ENCODE measurements at places on chromosomes 2 and 18.

DNA sequence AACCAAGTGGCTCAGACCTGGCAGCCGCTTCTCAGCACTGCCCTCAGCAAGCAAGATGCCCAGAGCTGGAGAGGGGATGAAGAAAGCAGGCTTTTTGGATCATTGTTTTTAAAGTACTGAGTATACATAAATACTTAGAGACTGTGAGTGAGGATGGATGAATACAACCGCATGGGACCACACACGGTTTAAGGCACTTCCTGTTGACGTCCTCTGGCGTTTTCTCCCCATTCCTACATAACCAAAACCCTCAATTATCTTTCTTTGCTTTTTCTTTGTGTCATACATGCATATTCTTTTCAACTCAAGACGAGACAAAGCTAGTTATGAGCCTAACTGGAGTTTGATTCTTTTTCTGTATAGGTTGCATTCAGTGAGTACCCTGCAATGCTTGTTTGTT, 198.4 kb downstream of the GALR1 start:
- no peak for DNase-seq

- no peak for DNase-seq
Measured at GRCh38 chr2:11303290-11304013, 41.0 kb downstream of the ROCK2 start.

GRCh38 chr2:163505281-163505680, 230.5 kb downstream of the FIGN start:
- no peak for DNase-seq

- DNase-seq, result no peak
Measured at GRCh38 chr2:3212984-3213383, 164.6 kb downstream of the EIPR1 start.

- no peak for DNase-seq
Measured at GRCh38 chr2:118967124-118967880, 25.3 kb downstream of the MARCO start.

- no peak for DNase-seq
Measured at GRCh38 chr18:71405169-71405809, 1116.4 kb downstream of the SOCS6 start.

DNA sequence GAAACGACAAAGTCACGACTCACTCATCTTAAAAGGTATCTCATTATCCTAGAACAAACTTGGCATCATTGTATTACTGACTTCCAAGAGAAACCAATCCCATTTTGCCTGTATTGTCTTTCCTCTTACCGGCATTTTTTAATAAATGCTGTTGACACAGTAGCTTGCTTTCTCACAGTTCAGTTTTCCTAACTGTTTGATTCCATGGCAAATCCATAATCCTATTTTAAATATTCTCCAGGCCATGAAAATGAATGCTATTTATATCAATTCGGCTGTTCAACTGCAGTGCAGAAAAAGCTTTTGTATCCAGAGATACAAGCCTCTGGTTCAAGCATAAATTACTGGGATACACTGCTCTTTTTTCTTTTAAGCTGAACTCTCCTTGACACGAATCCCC, 1241.9 kb downstream of the DPP10 start:
- no peak for DNase-seq

GRCh38 chr2:46828491-46829230, 86.9 kb downstream of the MCFD2 start:
- DNase-seq, result no peak

GRCh38 chr18:23270986-23271680, 135.8 kb downstream of the CABLES1 start:
- DNase-seq, result no peak

GRCh38 chr2:9702604-9703084, 71.8 kb upstream of the YWHAQ start:
- no peak for DNase-seq

DNA sequence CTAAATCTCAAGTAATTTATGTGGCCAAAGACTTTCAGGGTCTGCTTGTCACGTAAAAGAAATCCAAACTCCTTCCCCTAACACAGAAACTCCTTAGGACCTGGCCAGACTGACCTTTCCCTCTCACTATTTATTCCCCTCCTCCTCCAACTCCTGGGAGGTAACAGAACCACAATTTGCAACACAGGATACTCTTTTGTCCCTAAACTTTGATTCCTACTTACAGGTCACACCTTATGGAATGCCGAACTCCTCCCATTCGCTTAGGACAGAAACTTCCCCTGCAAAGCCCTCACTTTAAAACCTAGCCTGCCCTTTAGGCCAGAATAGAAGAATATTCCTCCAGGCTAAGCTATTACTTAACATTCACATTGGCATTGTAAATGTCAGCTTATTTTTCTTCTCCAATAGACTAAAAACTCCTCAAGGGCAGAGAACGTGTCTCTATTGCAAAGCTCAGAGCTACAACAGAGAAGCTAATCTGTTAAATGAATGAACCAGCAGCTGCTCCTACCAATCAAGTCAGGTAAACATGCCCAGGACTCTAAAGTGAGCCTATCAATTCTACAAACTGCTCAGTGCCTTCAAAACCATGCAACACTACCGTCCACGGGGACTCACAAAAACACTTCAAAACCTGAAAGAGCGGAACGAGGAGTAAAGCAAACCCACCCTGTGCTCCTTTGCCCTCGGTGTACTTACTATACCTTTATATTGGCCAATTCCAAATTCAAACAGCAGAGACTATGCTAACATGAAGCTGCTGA, 6.1 kb downstream of the INO80D start:
- no peak for DNase-seq

DNA sequence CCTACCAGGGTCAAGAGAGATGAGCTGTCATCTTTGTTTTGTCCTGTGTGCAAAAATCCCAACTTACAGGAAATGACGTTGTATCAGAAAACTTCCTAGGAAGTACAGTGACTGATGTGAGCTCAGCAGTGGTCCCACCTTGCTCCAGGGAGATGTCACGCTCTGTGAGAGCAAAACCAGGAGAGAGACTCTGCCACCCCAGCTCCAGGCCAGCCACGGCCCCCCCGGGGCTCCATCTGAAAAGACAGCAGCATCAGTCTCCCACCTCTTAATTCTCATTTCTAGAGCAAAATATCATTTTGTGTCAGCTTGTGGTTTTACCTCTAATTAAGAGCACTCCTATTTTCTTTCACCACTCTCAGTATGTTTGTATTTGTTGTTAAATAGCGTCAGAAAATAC, 57.5 kb downstream of the MYL12B start:
- DNase-seq, result no peak

DNA sequence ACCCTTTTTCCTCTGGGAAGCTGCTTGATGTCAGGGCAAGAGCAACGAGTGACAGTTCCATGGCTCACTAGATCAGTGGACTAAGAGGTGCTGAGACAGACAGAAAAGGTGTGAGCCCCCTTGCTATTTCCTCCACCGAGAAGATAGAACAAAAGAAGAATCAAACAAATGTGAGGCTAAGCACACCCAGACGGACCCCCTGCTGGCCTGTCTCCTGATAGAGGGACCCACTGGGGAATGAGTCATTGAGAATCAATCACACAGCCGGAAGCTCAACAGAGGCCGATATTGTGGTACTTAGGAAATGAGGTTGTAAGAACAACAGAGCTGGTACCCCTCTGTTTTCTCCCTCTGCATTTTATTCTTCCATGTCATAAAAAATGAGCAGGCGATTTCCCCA, 89.8 kb upstream of the TEX51 start:
- no peak for DNase-seq

- DNase-seq, result no peak
Measured at GRCh38 chr18:75090336-75090735, 118.6 kb downstream of the PTGR3 start.

DNA sequence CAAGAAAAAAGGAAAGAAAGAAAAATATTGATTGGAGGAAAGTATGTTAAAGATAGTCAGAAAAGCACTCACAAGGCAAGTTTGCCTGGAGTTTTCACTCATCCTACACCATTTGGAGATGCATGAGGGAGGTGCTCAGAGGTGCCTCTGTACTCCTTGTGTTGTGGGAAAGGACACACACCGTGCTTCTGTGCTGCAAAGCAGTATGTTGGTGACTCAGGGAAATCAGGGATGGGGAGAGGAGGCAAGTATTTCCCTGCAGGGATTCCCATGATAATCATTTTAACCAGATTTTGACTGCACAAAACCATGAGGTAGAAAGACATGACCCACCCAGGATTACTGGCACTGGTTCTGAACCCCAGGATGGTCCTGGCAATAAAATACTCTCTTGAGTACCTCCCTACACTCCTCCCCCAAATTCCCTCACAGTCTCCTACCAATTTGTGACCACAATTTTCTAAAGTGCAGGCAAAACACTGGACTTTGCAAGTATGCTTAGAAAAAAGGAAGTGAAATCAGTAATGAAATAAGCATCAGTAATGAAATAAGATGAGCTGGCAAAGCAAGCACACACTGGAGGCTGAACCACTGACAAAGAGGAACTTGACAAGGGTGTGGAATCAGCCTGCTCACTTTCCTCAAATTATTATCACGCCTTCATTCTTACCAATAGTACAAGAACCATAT, 155.5 kb upstream of the ACVR2A start:
- no peak for DNase-seq

DNA sequence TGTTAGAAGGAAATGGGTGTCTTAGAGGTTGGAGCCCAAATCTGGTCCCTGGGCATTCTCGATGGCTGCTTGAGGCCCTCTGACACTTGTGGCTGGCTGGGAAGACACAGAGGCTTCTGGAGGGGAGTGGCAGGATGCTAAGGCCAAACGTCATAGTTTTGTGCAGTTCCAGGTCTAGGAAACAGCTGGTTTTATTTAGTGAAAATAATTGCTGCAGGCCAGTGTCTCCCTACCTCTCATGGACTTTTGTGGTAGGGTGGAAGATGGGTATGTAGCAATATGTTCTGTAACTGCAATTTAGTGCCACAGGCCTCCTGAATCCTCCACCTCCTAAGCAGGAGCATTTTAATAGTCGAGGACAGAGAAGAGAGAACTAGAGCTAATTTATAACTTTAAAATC, 32.2 kb upstream of the SPRED2 start:
- DNase-seq, result no peak

DNA sequence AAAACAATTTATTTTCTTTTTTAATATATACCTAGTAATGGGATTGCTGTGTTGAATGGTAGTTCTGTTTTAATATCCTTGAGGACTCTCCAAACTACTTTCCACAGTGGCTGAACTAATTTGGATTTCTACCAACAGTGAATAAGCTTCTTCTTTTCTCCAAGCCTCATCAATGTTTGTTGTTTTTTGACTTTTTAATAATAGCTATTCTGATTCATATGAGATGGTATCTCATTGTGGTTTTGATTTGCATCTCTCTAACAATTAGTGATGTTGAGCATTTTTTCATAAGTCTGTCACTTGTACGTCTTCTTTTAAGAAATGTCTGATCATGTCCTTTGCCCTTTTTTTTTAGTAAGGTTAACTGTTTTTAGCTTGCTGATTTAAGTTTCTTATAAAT, 863.3 kb downstream of the CNTNAP5 start:
- no peak for DNase-seq

- DNase-seq, result no peak
Measured at GRCh38 chr2:226310146-226310545, 489.5 kb downstream of the IRS1 start.

DNA sequence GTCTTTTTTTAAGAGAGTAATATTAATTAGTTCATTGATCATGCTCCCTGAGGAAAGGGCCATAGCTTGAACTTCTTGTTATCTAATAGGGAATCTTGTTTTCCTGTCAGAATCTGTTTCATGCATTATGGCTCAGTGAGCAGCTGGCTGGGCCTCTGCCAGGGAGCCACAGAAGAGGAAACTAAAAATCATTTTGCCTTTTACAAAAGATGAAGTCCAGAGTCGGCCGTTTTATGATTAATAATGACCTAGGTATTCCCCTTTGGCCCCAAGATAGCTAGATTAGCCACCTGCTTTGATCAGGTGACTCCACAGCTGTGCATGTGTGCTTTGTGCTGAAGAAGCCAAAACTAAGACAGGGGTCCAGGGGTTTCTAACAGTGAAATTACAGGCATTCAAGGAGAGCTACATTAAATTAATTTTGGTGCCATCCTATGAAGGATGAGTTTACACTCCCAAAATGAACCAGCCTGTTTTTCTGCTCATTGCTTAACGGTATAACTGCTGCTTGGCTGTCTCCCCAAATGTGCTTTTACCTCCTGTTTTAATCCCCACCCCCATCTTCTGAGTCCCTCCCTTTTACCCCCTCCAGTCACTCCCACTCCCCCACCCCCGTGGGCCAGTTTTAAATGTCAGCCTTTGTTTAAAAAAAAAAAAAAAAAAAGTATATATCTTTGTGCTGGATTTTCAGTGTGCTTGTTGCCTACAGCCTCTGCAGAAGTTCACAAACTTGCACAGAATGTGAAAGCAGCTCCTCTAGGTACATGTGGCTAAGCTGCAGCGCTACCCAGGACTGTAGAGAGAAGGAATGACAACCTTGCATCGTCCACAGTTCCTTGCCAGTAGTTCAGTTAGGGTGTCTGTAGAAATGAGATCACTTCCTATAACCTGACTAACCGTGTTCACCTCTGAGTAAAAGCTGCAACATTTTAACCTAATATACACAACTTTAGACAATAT, 93.1 kb downstream of the CABLES1 start:
- no peak for DNase-seq

DNA sequence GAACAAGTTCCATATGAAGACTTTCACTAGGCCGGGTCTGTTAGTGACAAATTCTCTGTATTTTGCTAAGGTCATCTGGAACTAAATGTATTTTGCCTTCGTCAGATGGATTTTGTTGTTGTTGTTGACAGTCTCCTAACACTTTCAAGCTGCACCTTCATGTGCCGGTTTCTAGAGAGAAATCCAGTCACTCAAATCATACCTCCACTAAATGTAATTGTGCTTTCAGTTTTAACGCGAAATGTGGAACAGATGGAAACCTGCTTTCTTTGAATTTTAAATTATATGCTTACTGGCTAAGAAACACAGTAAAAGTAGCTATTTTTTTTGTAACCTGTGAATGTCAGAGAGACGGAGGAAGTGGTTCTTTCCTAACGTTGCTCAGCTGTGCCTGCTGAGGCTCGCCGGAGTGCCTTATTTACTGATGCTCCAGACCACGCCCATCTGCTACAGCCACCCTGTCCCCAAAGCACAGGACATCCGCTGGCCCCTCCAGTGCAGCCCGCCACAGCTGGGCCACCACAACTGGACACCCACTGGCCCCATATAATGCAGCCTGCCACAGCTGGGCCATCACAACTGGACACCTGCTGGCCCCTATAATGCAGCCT, 134.7 kb downstream of the PXDN start:
- no peak for DNase-seq

GRCh38 chr2:64142741-64143168, 1.5 kb downstream of the PELI1 start:
- no peak for DNase-seq

DNA sequence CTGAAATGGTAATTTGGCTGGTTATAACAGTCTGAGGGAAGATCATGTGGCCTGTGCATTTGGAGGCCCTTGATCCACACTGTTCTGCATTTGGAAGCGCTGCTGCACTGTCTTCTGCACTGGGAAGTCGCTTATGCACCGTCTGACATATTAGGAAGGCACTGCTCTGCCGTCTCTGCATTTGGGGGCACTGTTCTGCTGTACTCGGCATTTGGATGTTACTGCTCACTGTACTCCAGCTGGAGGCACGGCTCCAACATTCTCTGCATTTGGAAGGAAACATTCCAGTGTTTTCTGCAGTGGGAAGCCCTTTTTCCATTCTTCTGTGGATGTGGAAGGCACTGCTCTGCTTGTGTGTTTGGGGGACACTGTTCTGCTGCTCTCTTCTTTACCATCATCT, 9.6 kb upstream of the PROM2 start:
- DNase-seq, result no peak

All from stimulated activated CD8-positive, alpha-beta memory T cell treated with anti-CD3 and anti-CD28 coated beads, Interleukin-2, amount 100 ng/mL, for 1 hour (primary cell).